Endothelial cell (in vitro differentiated cells): ENCODE measurements at places on chromosomes 16 and 17.
A peak's percentile ranks its signal among the peaks of the same experiment; 100 is the strongest.

- DNase-seq, result no peak
These were observed 5.0 kb downstream of the CAMKK1 start for GRCh38 chr17:3887804-3888203.

- no peak for DNase-seq
These were observed 63.4 kb downstream of the CYTH1 start for GRCh38 chr17:78718575-78719208.

DNA sequence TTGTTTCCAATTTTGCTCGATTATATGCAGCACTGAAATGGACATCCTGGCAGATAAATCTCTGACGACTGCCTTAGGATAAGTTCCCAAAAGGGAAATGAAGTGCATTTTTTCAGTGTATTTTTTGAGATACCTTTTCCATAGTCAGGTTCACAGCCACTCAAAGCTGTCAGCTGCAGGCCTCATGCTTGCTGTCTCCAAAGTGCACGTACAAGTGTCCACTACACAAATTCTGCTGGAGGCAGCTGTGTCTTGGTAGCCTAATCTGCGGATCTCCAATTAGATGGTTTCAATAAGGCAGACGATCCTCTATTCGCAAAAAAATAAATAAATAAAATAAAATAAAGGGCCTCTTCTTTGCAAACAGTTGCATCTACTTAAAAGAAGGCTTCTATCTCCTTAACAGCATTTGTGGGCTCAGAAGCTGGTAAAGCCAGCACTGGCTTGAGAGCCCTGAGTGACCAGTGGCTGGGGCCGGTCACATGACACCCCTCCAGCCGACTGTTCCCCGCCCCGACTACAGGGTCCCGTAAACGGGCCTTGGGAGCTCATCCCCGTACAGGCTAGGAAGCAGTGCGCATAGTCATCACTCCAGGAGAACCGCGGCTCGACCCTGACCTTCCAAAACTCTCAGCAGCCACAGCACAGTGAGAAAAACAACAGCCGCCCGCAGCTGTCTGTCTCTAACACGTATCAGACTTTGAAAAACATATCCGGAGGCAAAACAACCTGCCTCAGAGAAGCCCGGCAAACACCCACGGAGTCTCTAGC, 18.8 kb downstream of the RPH3AL start:
- DNase-seq, result no peak

GRCh38 chr17:45364531-45365390, 47.9 kb upstream of the MAP3K14 start:
- DNase-seq, result peak; percentile 32

- DNase-seq, result no peak
These were observed 9.9 kb downstream of the CENPX start for GRCh38 chr17:82012640-82013295.

GRCh38 chr17:44865231-44865660, 17.6 kb downstream of the HIGD1B start:
- peak; percentile 69 for DNase-seq

- DNase-seq, result no peak
These were observed 21.3 kb downstream of the RAI1 start for GRCh38 chr17:17702449-17703139.

DNA sequence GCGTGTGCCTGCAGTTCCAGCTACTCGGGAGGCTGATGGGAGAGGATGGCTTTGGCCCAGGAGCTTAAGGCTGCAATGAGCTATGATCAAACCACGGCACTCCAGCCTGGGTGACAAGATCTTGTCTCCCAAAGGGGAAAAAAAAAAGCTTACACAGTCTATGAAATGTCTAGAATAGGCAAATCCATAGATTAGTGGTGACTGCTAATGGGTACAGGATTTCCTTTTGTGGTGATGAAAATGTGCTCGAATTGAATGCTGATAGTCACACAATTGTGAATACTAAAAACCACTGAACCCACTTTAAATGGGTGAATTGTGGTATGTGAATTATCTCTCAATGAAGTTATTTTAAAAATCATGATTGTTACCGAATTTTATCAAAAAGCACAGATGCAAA, 14.9 kb downstream of the USP7 start:
- no peak for DNase-seq

- no peak for DNase-seq
These were observed 20.9 kb downstream of the ZSWIM7 start for GRCh38 chr17:15978606-15979005.

DNA sequence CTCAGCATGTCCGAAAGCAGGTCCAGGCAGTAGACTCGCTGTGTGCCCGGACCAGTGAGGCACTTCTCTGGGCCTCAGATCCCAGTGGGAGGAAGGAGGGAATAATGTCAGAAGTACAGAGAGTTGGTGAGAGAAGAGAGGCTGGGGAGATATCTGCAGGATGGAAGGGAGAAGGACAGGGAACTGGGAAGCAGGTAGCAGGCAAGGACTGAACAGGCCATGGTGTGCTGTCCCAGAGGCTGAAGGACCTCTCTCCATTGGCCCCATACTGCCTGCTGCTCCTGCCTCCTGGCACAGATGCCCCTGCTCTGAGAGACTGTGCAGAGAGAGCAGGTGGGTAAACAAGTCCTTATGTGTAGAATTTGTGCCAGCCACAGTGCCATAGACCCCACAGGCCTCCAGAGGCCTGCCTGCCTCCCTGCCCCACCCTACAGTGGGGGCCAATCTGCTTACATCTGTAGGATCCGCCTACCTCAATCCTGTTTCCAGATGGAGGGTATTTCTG, 34.2 kb upstream of the CRHR1 start:
- DNase-seq, result no peak

DNA sequence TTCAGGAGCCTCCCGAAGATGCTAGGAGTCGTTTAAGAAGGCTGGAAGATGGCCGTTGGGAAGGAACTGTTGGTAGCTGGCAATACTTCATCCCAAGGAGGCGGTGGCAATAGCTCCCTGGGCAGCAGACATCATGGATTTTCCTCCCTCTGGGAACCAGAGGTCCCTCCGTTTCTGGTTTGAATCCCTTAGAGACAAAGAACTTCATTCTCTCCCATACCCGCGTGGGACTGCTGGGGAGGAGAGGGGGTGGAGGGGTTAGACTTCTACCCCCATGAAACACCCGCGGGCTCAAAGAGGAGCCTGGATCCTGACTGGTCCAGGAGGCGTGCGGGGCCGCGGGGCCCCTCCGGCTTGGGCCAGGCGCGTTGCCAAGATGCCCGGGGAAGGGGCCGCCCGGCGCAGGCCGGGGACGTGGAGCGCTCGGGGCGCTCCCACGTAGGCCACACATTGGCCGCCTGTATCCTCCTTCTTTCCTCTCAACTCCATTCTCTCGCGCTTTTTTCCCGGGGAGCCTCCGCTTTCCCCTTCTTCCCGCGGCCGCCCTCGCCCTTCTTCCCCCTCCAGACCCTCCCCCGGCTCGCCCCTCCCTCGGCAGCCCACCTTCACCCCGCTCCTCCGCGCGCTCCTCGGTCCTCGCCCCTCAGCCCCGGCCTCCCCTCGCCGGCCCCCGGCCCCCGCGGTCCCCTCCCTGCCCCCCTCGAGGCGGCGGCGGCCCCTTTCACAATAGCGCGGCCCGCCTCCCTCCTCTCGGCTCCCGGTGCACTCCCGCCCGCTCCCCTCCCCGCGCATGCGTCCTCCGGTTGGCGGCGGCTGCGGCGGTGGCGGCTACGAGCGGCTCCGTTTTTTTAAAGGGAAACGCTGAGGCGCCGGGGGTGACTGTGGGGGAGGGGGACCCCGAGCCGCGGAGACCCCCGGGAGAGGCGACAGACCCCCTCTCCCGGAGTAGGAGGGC, at the start of gene MSL1:
MSL1 (plus strand) TSS at position 791 of the 955 bp plus-strand sequence. CDS start 642 bp downstream, outside the sequence.
- peak; percentile 88 for DNase-seq

GRCh38 chr17:76879691-76880090, 11.5 kb downstream of the MGAT5B start:
- DNase-seq, result no peak

- DNase-seq, result no peak
These were observed 85.8 kb downstream of the MRM3 start for GRCh38 chr17:867896-868489.
